ENCODE measurements at places on chromosomes 5 and 9.
A peak's percentile ranks its signal among the peaks of the same experiment; 100 is the strongest.

DNA sequence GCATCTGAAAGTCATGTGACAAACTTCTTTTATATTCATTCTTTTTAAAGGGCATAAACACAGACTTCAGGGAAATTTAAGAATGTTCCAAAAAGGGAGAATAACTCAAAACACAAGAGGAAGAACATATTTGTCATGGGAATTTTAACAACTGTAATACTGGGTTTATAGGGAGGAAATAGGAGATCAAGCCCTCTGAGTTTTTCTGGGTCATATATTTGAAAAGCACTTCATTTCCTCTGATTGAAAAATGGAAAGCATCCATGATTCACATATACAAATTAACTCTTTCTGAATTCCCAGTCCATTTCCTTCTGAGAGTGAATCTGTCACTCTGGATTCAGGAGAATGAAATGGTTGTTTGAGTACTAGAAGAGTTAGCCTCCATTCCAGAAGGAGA, 26.8 kb downstream of the LURAP1L start:
- DNase-seq = no peak

DNA sequence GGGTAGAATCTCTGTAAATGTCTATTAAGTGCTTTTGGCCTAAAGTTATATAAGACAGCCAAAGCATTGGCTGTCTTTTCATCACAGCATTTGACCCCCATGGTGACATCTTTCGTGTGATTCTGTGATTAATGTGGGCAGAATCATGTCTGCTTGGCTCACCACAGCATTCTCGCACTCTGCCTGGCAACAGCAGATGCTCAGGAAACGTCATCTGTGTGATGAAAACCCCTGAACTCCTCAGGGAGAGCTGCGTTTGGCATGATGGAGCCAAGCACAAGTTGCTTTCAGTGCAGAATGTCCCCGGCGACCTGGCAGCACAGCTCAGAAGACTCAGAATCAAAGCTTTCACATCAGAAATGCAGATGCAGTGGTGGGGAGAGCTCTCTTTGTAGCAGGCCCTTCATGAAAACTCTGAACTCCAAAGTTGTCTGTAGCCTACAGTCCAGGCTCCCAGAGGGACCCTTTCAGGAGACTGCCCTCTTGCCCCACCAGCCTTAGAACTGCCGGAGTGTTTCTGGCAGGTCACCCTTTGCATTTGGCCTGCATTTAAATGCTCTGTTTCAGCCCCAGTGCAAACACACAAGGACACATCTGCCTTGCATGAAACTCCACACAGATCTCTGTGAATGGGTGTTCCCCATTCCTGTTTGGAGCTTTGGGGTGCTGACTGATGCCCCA, 155.6 kb upstream of the PANK3 start:
- no peak for DNase-seq

GRCh38 chr9:84652496-84653120, 16.9 kb upstream of the NTRK2 start:
- DNase-seq = peak; percentile 29

GRCh38 chr5:124436294-124436693, 310.1 kb downstream of the ZNF608 start:
- DNase-seq = no peak

GRCh38 chr5:17182494-17182893, 34.9 kb upstream of the BASP1 start:
- no peak for DNase-seq

DNA sequence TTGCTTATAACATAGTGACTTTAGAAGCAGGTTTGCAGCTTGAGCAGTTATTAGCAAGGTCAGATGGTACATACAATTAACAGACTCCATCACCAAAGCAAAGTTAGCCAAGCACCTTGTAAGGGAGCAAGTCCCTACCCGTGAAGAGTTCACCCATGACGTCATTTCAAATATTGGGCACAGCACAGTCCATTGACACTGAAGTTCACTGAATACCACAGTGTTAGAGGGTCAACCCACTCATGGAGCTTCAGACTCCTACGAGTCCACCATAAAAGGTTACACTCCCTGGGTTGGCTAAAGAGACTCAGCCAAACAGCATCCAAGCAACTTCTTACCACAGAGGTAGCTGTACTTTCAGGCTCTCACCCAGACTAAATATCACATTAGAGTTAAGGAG, 77.5 kb downstream of the GALNT10 start:
- no peak for DNase-seq

GRCh38 chr9:32965566-32965965, 35.9 kb downstream of the APTX start:
- no peak for DNase-seq

GRCh38 chr9:106532306-106533015, 330.5 kb upstream of the ZNF462 start:
- no peak for DNase-seq

DNA sequence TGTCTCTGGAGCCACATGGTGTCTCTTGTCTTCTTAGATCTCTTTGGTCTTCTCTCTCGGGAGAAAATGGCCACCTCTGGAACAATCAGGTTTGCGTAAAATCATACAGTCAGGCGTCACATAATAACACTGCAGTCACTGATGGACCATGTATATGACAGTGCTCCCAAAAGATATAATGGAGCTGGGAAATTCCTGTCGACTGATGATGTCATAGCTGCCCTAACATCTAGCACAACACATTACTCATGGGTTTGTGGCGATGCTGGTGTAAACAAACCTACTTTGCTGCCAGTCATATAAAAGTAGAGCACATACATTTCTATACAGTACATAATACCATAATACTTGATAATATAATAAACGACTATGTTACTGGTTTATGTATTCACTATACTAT, 30.1 kb upstream of the RAI14 start:
- no peak for DNase-seq

- DNase-seq = no peak
Observed at GRCh38 chr5:149166128-149166527, 24.8 kb downstream of the ABLIM3 start.

DNA sequence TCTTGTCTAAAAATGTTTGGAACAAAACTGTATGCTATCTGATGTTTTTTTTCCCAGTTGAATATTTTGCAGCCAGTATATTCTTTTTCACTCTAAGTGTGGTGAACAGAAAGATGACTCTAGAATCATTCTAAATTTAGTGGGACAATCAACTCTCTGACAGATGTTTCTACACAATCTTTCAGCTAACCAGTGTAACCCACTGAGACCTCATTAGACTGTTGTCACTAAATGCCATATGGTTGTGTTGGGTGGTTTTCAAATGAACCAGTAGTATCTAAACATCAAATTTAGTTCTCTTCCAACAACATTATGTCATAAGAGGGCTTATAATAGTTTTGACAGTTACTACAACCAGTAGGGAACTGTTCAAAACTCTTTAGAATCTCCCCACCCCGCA, 129.6 kb upstream of the PRLR start:
- DNase-seq = no peak

- no peak for DNase-seq
Observed at GRCh38 chr9:69893057-69893456, 72.4 kb downstream of the CFAP95 start.

GRCh38 chr9:123250504-123250903, 17.9 kb downstream of the STRBP start:
- DNase-seq = no peak

DNA sequence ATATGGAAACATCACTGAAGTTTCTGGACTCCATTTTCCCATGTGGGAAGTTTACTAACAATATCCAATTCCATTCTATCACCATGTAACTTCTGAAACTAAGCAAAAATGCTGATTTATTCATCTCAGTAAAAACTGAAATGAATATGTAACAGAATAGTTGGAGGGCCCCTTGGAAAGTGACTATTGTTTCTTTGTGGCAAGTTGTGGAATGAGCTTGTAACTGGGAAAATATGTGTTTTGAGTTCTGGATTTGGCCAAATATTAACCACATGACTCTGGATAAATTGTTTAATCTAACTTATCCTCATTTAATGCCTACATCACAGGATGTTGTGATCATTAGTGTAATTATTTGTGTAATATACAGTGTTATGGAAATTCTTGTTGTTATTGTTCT, 619.3 kb downstream of the TLE4 start:
- no peak for DNase-seq
